ENCODE measurements at places on chromosomes 16 and 17.

GRCh38 chr17:42050393-42051012 is at the start of gene C17orf113:
Gene C17orf113 (minus strand): TSS chr17:42050601. CDS start chr17:42043376, 7,225 bp downstream.
- DNase-seq: peak; percentile 21

GRCh38 chr17:60335289-60335688 is 56.6 kb downstream of the USP32 start:
- no peak for DNase-seq

DNA sequence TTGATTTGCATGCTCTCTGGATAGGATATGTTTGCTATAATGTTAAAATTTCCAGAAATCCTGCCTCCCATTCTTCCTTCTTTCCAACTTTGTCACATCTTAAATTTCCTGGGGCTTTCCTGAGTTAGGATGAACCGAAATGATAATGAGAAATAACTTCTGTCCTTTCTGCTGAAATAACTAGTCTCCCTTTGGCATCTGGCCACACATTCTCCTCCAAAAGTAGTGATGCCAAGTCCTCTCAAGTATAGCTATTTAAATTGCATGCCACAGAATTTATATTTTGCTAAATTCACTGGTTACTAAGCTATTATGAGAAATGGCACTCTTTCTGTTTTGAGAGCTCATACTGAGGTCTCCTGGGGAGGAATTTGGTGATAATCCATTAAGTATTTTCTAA is 30.6 kb downstream of the FAM20A start:
- DNase-seq: no peak

DNA sequence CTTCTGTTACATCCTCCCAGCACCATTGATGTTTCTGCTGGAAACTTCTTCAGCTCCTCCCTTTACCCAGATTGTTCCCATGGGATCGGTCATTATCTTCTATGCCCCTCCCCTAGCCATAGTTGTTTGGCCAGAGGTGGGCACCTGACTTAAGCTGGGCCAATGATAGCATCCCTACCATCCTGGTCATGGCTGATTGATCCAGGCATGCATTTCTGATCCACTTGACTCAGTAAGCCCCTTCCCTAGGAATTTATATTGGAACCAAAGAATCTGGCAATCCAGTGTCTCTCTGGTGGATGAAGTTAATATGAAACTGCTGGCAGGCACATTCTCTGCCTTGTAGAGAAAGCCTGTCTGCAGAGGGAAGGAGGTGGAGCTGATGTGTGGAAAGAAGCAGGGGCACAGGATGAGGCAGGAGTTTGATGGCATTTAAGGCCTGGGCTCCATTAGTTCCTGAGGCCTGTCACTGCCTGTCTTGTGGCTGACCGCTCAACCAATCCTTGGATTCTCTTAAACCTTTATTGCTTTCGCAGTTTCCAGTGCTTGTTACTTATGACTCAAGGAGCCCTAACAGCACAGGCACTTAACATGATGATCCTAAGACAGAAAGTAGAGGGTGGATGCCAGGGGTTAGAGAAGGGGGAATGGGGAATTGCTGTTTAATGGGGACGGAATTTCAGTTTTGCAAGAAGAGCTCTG is 152.4 kb downstream of the ABCC12 start:
- DNase-seq: no peak

DNA sequence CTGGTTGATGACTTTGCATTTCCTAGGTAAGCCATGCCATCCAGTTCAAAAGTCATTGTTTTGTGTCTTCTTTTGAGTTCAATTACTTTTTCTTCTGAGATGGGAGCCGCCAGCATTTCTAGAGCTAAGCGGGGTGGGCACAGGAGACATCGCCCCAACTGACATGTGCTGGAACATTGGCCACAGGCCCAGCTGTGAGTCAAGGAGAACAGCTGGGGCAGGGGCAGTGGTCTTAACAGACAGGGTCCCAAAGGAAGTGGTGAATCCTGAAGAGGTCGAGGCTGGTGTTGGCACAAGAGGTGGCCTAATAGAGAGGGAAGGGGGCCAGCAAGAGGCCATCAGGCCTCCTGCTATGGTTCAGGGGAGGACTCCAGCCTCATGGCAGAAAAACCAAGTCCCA is 17.1 kb downstream of the RAB11FIP4 start:
- no peak for DNase-seq

DNA sequence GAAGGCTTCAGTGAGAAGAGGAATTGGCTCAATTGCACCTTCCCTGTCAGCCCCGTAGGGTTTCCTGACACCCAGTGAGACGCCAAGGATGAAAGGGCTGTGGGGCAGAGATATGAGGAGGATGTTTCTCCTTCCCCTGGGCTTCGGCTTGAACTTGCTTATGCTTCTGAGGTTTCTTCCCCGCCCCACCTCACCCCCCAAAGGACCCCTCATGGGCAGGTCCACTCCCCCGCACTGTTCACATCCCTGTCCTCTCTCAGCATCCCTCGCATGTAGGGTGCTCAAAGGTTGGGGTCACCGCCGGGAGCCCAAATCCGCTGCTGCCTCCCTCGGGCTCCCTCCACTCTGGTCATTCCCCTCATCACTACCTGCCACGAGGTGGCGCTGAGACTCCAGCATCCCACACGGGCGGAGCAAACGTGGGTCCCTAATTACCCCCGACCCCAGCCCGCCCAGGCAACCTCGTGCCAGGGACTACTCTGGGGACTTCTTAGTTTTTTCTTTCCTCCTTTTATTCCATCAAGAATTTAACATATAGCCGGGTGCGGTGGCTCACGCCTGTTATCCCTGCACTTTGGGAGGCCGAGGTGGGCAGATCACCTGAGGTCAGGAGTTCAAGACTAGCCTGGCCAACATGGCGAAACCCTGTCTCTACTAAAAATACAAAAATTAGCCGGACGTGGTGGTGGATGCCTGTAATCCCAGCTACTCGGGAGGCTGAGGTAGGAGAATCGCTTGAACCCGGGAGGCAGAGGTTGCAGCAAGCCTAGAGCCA is 3.3 kb upstream of the TRARG1 start:
- DNase-seq: peak; percentile 61

- DNase-seq: no peak
Observed at GRCh38 chr17:35087731-35088355, 24.3 kb upstream of the RFFL start.

DNA sequence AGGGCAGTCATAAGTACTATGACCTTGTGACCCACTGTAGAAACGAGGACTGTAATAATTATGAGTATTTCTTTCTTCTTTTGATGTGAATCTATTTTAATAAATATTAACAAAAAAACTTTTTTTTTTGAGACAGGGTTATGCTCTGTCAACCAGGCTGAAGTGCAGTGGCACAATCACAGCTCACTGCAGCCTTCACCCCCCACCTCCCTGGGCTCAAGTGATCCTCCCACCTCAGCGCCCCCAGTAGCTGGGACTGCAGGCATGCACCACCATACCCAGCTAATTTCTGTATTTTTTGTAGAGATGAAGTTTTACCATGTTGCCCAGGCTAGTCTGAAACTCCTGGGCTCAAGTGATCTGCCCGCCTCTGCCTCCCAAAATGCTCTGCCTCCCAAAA is 32.6 kb downstream of the SCPEP1 start:
- DNase-seq: no peak

DNA sequence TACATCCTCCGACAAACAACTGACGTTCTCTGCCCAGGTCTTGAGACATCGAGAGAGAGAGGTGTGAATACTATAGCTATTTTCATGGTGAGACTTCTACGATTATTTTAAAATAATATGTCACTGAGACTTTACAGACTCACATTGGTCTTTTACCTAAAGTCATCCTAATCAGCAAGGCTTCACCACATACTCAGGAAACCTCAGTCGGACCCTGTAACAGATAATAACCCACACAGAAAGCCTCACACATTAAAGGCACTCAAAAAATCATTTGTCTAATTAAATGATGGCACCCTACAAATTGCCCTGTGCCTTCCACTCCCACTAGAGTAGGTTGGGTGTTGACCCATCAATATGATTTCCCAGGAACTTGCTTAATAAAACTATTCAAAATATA is 19.8 kb upstream of the SLC39A11 start:
- DNase-seq: no peak

- no peak for DNase-seq
Observed at GRCh38 chr17:708132-708531, 6.5 kb downstream of the VPS53 start.

DNA sequence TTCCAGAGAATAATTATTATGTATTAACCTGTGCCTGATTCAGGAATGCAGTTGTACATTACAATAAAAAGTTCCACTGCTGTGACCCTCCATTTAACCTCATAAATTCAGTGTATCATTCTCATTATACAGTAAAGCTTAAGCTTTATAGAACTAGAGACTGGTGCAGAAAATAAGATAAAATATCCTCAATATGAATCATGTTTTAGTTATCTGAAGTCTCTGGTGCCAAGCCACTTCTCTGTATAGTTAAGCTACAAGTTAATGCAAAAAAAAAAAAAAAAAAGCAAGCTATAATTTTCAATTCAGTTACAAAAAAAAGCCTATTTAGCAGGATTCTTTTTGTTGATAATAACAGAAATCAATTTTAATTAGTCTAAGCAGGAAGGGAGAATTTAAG is 22.4 kb upstream of the SMIM36 start:
- DNase-seq: no peak

DNA sequence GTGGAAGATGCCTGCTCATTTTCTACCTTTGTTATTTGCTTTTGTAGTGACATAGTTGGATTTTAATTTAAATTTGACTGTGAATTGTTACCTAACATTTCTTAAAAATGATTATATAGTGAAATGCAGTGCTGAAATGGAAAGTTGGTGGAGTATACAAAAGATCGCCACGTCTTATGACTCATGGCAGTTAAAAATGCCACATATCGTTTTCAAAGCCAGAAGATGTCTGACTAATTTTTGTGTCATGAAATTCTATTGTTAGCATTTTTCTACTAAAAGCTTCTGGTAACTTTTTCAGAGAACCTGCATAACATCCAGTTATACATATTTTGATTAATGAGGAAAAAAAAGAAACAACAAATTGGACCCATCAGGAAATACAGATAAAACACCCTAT is 20.6 kb downstream of the MAP2K4 start:
- DNase-seq: no peak

DNA sequence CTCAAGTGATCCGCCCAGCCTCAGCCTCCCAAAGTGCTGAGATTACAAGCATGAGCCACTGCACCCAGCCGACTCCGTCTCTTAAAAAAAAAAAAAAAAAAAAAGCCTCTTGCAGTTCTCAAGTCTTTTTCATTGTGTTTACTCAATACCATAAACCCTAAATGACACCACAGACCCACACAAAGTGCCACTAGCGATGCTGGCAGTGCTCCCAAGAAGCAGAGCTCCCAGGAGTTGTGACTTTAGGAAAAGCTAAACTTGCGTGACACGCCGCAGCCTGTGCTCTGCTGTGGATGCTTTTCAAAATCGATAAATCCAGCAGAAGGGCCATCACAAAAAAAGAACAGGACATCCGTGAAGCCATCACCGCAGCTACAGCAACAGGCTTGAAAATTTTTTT is 114.7 kb downstream of the ANKRD11 start:
- DNase-seq: no peak

- DNase-seq: no peak
Observed at GRCh38 chr16:89897204-89897603, 21.5 kb upstream of the MC1R start.

GRCh38 chr17:54666559-54666958 is 234.1 kb upstream of the TOM1L1 start:
- no peak for DNase-seq

DNA sequence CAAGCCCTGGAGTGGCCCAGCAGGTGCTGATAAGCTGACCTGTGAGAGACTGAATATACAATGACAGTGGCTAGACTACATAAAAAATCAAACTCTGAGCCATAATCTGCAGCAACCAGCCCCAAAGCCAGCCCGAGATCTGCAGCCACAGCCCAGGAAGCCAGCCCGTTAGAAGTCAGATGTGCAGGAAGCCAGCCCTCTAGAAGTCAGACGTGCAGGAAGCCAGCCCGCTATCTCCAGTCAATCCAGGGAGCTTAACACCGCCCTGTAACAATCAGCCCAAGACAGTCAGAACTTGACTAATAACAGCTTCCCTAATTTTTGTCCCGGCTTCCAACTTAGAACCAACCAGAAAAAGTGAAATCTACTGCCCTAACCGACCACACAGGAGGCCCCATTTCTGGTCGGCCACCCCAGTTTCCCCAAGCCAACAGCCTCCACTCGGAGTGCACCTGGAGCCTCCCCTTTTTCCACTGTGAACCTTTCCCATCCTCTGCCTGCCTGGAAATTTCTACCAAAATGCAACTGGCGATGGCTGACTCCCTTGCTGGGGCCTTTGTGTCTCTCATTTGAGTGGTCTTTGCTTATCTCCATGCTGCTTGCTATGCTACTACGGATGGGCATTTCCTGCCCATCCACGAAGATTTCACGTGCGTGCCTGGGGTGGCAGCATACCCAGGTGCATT is 769.3 kb downstream of the KCNJ18 start:
- no peak for DNase-seq

- DNase-seq: no peak
Observed at GRCh38 chr17:81165246-81166032, at the start of gene PVALEF. Gene PVALEF (plus strand): TSS chr17:81165507. CDS start chr17:81181227, 15,720 bp downstream.

DNA sequence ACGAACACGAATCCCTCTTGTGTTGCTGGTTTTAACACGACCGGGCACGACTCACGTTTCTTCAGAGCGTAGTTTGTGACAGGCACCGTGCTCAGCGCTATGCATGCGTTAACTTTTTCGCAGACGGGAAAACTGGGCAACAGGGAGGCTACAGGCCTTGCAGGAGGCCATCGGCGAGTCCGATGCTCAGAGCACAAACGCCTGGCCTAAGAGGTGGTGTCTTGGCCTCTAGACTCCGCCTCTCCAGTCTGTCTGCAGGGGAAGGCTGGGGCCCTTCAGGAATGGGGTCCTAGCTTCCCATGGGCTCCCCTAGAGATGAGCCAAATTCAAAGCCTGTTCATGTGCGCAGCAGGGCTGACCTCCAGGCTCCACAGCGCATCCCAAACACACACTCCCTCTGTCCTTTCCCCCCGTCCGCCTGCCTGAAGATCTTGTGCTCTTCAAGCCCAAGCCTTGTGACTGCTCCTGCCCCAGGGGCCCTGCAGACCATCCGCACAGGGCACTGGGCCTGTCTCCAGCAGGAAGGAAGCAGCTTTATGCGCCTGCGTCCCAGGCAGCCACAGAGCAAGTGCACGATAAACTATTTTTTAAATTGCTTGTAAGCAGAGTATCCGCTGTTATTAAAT is 3.1 kb downstream of the CLCN7 start:
- no peak for DNase-seq

DNA sequence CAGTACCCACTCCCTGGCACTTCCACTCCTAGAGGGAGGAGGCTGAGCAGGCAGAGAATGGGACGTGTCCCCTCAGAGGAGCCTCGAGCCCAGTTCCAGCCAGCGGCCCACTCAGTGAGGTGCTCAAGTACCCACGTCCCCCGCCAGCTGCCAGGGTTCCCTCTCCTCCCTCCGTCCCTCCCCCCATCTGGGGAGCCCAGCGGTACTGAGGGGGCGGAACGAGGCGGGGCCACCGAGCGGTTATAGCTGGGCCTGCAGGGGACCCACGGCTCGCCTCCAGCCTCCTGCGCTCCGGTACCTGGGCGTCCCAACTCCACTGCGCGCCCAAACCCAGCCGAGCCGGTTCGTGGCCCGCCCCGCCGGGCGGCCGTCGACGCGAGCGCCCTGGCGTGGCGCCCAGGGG is at the start of gene NPW:
TSS of gene NPW (plus strand) at position 268 of the 403 bp plus-strand sequence.
- DNase-seq: no peak

GRCh38 chr16:5319799-5320198 is 222.2 kb upstream of the EEF2KMT start:
- no peak for DNase-seq

Measured in activated CD8-positive, alpha-beta memory T cell treated with anti-CD3 and anti-CD28 coated beads for 48 hours (primary cell).